ENCODE measurements at places on chromosomes 5 and 9.

GRCh38 chr9:116078640-116079039 lies 75.0 kb upstream of the PAPPA start:
- DNase-seq, result no peak

DNA sequence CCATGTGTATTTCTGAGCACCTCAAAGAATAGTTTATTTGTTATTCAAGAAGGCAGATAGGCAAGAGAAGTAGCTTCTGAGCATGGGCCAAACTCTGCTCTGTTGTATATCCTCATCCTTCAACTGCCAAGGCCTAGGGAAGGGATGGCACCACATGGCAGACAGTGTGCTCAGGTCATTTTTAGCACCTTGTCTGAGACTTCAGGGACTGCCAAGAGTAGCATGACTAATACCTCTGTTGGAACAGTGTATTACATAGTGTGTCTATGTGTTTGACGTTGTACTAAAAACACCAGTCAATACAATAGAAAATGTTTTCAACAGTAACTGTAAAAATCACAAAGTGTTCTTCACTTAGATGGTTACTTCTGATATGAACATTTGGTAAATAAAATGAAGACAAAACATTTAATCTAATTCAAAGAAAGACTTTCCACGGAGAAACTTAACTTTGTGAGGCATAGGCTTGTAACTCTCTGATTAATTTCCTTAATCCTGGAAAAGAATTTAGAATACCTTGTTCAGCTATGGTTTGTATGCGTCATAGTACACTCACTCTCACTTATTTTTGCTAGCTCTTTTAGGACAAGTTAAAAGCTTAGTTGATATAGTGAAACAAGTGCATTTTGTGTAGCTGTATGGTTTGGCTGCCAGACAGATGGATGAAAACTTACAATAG lies 318.4 kb upstream of the RIOK2 start:
- DNase-seq, result no peak

- DNase-seq, result no peak
These were observed 58.3 kb downstream of the EGFLAM start for GRCh38 chr5:38316544-38317224.

DNA sequence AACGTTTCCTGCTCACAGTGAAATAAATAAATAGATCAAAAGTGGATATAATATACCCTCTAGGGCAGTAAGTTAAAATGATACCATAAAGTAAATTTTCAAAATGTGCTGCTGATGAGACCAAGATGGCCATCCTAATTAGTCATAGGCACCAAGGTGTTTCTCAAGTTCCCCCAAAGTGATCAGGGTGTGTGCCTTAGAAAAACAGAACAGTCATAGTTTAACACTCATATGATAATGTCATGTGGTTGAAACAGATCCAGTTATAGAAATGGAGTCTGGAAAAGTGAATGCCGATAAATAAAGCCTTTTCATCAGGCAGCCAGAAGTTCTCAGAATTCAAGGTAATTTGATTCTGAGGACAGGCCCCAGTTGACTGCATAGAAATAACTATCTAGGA lies 161.5 kb upstream of the CDKN2B start:
- no peak for DNase-seq

- DNase-seq, result no peak
These were observed 38.8 kb upstream of the SEMA6A start for GRCh38 chr5:116613445-116613844.

- no peak for DNase-seq
These were observed 58.0 kb downstream of the ADCY2 start for GRCh38 chr5:7453947-7454346.

- no peak for DNase-seq
These were observed 166.2 kb downstream of the ZNF462 start for GRCh38 chr9:107029146-107029545.

DNA sequence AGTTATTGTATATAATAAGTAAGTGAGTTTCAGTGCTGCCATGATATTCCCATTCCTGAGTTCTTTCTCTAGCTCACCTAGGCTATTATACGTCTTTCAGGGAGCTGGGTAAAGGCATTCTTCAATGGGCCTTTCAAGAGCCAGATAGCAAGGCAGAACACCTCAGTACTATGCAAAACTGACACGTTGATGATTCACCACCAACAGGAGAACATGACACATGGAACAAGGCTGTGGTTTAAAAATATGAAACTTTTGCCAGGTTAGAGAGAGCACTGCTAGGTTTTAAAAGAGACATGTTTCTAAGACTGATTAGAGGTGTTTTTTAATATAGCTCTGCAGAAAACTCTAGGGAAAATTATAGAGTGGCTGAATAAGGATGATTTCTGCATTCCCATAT lies 95.9 kb downstream of the UGCG start:
- no peak for DNase-seq

GRCh38 chr5:113806904-113807303 lies 293.4 kb downstream of the YTHDC2 start:
- no peak for DNase-seq

DNA sequence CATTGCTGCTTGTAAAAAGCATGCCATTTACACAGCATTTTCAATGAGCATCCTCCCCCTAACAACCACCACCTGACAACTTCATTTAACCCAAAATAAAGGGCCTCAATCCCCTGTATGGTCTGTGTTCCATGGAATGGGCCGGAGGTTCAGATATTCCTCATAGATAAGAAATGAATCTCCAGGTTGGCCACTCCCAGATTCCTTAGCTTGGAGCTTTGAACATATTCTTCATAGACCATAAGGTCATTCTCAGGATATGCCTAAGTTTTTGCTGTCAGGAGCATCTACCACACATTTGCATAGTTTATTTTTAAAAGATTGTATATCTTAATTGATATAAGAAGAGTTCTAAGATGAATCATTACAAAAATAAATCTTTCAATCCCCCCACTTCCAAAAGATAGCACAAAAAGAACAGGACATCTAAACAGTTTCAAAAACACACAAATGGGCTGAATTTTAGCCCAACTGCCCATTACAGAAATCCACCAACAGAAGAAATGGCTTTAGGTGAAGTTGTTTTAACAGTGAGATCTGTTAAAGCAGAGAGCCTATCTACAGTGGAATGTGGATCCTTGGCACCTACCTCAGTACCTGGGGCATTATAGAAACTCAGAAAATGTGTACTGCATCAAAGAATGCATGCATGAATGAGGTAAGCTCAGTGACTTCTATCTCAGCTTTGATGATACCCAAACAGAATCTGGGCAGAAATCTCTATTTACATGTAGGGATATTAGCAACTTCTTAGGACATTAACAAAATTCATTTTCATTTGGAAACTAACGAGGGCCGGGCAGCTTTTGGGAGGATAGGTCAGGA lies 179.8 kb downstream of the SEC61B start:
- no peak for DNase-seq

GRCh38 chr5:151156507-151157420 lies 815 bp downstream of the ANXA6 start:
- DNase-seq, result no peak

DNA sequence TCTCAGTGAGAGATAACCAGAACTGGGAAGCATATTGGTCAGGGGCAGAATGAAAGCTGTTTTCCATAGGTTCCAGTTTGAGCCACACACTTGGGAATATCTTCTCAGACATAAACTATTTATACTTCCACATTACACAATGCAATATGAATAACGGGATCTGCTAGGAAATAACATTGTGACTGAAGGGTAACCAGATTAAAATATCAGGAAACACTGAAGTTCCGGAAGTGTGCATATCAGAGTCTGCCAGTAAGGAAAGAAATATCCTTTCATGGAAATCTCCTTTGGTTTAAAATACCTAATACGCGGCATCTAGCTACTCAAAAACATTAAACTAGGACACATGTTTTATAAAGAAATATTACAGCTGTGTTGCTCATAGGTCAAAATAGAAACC lies 56.3 kb downstream of the ST8SIA4 start:
- no peak for DNase-seq

GRCh38 chr5:143678148-143678905 lies 133.6 kb upstream of the HMHB1 start:
- DNase-seq, result no peak

GRCh38 chr5:54397420-54397819 lies 58.1 kb upstream of the HSPB3 start:
- DNase-seq, result no peak

- DNase-seq, result no peak
These were observed 13.2 kb upstream of the NFIL3 start for GRCh38 chr9:91436841-91437240.

DNA sequence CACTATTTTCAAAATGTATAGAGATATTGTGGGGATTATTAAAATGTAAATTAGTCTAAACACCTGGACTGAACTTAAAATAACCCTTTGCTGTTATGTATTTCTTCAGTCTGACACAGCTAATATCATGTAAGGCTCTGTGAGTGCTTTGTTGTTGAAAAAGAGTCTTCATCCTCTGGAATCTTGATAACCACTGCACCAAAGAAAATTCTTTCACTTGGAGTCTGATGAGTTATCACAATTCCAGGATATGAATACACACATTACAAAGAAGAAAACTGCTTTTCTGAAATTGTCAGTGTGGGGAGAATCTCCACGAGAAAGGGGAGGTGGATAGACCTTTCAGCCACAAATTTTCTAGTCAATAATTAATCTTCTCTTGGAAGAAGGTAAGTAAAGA lies 42.3 kb upstream of the TARS1 start:
- DNase-seq, result no peak

GRCh38 chr9:104805441-104805840 lies 41.5 kb downstream of the NIPSNAP3B start:
- no peak for DNase-seq

GRCh38 chr5:98110282-98110691 lies 663.2 kb upstream of the RGMB start:
- no peak for DNase-seq

DNA sequence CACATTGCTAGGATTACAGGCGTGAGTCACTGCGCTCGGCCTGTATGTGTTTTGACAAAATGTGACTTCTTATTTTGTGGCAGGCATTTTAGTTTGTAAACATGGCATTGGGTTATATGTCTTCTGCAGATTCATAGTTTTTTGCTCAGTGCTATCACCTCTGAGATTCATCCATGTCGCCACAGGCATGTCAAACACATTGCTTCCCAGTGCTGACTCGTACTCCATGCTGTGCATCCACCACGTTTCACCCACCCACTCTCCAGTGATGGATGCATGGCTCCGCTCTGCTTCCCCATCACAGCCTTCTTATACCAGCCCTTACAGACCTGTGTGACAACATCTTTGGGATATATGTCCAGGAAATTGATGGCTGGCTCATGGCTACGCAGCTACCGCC lies 158.8 kb downstream of the GAS1 start:
- DNase-seq, result no peak

DNA sequence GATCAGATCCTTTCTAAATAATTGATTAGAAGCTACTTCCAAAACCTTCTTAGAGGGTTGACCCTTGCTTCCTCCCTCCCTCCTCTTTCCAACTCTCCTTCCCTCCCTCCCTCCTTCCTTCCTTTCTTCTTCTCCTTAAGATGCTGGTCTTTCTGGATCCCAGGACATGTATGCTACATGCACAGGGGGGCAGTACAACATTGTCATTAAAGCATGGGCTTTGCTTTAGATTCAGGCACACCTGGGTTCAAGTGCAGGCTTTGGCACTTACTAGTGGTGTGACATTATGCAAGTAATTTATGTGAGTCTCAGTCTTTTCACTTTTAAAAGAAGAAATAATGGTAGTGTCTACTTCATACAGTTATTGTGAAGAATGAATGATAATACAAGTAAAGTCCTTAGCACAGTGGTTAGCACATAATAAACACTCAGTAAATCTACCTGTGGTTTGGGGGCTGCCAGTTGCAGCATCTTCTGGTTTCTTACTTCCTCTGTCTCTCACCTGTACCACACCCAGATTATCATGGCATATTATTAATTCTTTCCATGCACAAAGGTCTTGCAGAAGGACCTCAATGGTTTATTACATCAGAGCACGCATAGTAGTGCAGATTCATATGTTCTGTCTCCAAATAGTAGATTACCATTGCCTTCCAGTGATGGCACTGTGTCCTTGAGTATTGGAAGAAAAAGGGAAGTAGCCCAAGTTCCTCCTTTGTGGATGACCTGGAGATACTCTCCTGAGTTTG lies 154.1 kb downstream of the ARHGAP26 start:
- DNase-seq, result no peak

DNA sequence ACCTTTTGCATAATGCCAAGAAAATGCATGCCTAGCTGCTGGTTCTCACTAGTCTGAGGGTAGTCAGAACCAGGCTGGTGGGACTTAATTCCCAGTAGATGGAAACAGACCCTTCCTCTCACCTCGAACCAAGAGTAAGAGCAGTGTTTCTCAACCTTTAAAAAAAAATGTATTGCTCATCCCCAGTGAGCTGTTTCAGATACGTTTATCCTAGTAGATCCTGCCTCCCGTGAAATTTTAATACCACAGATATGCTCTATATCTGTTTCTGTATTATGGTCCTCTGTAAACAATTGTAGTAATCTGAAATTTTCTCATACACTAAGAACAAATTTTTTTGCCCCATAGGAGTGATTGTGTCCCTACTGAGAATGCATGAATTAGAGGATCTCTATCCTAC lies 86.2 kb downstream of the TEK start:
- DNase-seq, result no peak

DNA sequence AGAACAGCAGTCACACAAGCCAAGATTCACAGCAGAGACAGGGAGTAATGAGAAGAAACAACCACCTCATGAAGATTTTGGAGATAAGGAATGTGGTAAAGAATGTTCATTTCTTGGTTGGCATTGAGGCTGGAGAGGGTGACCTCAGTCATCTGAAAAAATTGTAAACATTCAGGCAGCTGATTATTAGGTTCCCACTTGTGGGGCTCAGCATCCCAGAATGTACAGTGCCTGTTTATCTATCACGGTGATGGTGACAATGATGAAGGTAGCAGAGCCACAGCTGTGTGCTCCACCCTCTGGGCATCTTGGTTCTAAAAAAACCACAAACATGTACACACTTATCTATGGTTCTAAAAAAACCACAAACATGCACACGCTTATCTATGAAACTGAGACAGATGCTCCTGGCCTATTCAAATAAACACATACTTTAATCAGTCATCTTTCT lies 143.9 kb upstream of the MOCS2 start:
- no peak for DNase-seq

GRCh38 chr9:136327304-136327974 lies at the start of gene GPSM1:
Gene GPSM1, plus strand, starts transcription at chr9:136327539. Its CDS starts 157 bp downstream, at chr9:136327696.
- DNase-seq, result no peak

- DNase-seq, result no peak
These were observed 514.1 kb upstream of the MEF2C start for GRCh38 chr5:89397096-89397495.

DNA sequence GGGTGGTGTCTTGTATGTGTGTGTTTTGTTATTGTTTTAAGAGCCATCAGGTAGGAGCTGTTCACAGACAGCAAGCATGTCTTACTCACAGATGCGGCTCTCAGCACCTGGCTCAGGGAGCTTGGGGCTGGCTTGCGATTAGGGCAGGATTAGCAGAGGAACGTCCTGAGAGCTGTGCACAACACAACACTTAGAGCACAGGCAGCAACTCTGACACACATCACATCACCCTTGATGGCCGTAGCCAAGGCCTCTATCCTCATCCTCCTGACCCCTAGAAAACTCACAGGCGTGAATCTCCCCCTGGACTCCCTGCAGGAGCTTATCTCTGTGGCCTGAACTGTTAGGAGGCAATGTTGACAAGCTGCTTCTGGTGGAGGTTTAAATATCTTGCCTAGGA lies 7.1 kb upstream of the IL17B start:
- no peak for DNase-seq

- DNase-seq, result no peak
These were observed 83.2 kb upstream of the LIFR start for GRCh38 chr5:38639377-38640358.

Measured in stimulated activated CD8-positive, alpha-beta memory T cell treated with anti-CD3 and anti-CD28 coated beads, Interleukin-7, amount 100 ng/mL, for 24 hours (primary cell).